ENCODE measurements at places on chromosomes 1 and 21.

GRCh38 chr1:42034426-42034825 is 115.7 kb upstream of the HIVEP3 start:
- no peak for DNase-seq

GRCh38 chr21:36994501-36995158 is 11.9 kb upstream of the RIPPLY3 start:
- DNase-seq: no peak

GRCh38 chr1:34366875-34367624 is 190.3 kb downstream of the C1orf94 start:
- DNase-seq: no peak

- no peak for DNase-seq
Measured at GRCh38 chr1:80441664-80442063, 1359.1 kb upstream of the ADGRL2 start.

DNA sequence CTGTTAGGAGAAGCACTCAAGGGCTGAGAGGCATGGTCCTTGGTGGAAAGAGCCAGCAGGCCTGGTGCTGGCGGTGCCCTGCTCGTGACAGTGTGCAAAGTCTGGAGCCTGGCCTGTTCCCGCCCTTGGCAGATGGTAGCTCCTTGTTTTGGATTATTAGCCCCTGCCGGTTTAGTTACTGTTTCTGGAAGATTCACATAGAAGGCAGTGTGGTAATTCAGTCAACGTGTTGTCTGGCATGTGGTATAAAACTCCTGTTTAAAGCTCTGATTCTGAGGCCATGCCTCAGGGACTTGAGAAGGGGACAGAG is 6.8 kb downstream of the PKNOX1 start:
- peak; percentile 26 for DNase-seq

GRCh38 chr1:74057719-74058118 is 140.3 kb downstream of the LRRIQ3 start:
- DNase-seq: no peak

DNA sequence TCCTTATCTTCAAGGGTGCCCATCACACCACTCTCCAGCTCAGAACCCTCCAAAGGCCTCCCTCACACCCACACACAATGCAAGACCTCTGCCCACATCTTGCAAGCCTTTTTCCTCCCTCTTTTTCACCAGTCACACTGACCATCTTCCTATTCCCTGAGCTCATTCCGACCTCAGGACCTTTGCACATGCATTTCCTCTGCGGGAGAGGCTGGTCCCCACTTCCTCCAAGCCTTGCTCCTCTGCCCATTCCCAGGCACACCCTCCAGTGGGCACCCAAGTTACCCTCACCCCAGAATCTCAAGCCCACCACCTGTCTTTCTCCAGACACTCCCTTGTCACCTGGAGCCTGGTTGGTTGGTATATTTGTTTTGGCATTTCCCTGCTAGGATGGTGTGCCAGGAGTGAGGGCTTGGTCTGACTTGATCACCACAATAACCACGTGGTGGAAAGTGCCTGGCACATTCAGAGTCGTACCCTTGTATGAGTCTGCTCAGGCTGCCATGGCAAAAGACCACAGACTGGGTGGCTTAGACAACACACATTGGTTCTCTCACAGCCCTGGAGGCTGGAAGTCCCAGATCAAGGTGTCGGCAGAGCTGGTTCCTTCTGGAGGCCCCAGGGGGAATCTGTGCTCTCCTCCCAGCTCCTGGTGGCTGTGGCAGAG is 13.2 kb downstream of the MX2 start:
- DNase-seq: no peak

DNA sequence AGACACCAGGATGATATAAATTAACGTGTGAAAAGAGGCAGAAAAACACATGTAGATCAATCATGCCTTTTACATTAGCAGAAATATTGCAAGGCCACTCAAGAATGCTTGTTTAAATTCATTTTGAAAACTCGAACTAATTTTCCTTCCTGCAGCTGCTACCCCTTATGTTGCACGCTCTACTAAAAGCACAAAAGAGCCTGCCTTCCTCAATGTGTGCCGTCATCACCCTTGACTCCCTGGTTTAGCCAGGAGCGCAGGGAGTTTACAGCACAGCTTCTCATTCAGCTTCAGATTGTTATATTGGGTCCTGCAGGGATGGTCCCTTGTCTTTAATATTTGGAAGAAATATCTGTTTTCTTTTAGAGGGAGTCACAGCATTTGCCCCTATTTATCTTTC is 10.1 kb upstream of the ST6GALNAC5 start:
- no peak for DNase-seq

DNA sequence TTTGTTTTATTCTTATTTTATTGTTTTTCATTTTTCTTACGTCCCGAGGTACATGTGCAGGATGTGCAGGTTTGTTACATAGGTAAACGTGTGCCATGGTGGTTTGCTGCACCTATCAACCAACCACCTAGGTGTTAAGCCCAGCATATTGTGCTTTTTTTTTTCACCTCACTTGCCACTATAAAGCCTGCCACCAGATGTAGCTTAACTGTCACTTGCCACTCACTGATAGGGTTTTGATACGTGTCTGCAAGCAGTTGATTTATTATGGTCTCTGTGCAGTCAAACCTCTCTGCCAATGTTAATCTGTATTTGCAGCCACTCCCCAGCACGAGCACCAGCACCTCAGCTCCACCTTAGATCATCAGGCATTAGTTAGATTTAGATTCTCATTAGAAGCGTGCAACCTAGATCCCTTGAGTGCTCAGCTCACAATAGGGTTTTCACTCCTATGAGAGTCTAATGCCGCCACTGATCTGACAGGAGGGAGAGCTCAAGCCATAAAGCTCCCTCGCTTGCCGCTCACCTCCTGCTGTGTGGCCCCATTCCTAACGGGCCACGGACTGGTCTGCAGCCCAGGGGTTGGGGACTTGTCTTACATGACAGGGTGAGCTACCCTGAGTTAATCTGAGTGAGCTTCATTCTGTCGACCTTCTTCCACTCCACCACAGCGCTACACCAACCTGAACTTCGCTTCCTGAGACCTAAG is 17.9 kb upstream of the ABCG1 start:
- no peak for DNase-seq

GRCh38 chr1:161379071-161379470 is 11.4 kb upstream of the CFAP126 start:
- no peak for DNase-seq

GRCh38 chr1:80064524-80064923 is 1058.0 kb upstream of the ADGRL4 start:
- DNase-seq: no peak

GRCh38 chr1:239253032-239253431 is 133.3 kb upstream of the CHRM3 start:
- no peak for DNase-seq

Data from gastrocnemius medialis (tissue), 4 donors.